ENCODE measurements at places on chromosomes 1 and 21.

DNA sequence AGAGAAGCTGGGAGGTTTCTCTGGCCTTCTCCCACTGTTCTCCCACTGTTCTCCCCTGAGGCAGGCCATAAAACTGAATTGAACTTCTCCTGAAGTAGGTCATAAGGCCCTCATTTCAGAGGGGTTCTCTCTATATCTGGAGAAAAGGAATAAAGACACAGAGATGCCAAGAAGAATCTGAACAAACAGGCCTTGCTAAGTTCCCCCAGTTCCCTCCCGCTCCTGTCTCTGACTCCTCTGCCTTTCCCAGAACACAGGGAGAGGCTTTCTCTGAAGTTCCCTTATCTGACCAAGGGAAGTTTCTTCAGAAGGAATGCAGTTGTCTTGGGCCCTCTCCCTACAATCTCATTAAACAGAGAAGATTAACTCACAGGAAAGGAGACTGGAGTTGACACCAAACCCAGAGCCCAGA is 83.4 kb downstream of the SLC16A1 start:
- no peak for DNase-seq

DNA sequence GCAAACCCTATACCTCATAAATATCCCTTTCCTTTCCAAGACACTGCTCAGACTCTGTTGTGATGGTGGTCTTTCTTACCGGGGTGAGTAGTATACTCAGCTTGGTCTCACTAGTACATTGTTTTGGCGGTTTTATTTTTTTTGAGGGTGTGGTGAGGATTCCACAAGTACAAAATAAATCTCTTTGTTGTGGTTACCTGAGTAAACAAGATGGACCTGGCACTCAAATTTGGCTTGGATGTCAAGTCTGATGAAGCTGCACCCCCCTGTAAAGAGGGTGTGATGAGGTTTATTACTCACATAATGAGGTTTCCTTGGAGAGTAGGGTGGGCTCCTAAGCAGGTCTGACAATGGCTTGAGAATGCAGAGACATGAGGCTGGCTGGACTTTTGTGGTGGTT is 68.2 kb upstream of the KCNJ6 start:
- DNase-seq, result no peak

DNA sequence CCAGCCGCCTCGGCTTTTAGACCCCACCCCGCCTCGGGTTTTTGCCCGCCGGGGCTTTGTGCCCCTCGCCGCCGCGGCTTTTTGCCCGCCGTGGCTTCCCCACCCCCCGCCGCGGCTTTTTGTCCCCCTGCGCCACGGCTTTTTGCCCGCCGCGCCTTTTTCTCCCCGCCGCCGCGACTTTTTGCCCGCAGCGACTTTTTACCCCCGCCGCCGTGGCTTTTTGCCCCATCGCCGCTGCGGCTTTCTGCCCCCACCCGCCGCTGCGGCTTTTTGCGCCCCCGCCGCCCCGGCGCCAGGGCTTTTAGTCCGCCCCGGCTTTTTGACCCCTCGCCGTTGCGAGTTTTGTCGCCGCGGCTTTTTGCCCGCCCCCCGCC is 474.4 kb downstream of the FAM72C start:
- DNase-seq, result no peak

- no peak for DNase-seq
Observed at GRCh38 chr1:154483941-154484803, 17.8 kb upstream of the TDRD10 start.

GRCh38 chr1:153587314-153587713 is 21.7 kb upstream of the S100A2 start:
- DNase-seq, result no peak

GRCh38 chr1:22841860-22842281 is 130.8 kb downstream of the LACTBL1 start:
- DNase-seq, result no peak

GRCh38 chr1:118711356-118711755 is 276.8 kb downstream of the TBX15 start:
- no peak for DNase-seq

- DNase-seq, result no peak
Observed at GRCh38 chr1:201925301-201925567, 21.1 kb downstream of the LMOD1 start.

GRCh38 chr1:31576201-31576669 is at the start of gene TINAGL1:
Gene TINAGL1 (plus strand): TSS chr1:31576515. CDS start chr1:31577149, 634 bp downstream.
- DNase-seq, result no peak

DNA sequence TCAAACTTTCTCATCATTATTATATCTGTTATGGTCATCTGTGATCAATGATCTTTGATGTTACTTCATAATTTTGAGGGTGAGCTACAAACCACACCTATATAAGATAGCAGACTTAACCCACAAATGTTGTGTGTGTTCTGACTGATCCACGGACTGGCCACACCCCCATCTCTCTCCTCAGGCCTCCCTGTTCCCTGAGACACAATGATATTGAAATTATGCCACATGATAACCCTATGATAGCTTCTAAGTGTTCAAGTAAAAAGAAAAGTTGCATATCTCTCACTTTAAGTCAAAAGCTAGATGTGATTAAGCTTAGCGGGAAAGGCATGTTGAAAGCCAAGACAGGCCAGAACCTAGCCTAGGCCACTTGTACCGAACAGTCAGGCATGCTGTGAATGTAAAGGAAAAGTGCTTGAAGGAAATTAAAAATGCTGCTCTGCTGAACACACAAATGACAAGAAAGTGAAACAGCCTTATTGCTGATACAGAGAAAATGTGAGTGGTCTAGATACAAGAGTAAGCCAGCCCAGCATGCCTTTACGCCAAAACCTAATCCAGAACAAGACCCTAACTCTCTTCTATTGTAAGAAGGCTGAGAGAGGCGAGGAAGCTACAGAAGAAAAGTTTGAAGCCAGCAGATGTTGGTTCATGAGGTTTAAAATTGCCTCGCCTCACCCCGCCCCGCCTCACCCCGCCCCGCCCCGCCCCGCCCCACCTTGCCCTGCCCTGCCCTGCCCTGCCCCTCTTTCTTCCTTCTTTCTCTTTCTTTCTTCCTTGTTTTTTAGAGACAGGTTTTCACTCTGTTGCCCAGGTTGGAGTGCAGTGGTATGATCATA is 16.5 kb downstream of the CTSS start:
- no peak for DNase-seq

DNA sequence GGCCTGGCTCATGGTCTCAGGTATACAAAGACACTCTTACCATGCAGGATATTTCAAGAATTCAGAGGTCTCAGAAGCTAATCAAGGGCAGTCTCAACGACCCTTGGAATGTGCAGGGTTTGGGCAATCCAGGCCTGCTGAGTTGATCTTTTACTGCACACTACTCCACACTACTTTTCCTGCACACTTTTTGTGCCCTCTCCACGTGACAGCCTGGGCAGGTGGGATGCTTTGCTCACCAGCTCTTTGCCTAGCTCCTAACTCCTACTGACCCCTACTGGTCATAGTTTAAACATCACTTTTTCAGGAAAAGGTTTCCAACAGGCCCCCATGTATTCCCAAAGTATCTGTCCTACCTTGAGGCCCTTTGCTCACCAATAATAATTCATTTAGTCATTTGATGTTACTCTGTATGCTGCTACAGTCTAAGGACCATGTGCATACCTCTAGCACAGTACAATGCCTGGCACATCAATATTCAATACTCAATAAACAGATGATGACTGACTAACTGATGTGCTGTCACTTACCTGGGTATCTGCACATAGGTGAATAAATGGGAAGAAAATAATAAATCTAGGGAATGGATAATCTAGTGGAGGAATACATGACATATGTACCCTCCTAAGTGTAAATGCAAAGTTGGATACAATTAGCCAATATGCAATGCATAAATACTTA is 9.6 kb downstream of the DUSP23 start:
- no peak for DNase-seq

DNA sequence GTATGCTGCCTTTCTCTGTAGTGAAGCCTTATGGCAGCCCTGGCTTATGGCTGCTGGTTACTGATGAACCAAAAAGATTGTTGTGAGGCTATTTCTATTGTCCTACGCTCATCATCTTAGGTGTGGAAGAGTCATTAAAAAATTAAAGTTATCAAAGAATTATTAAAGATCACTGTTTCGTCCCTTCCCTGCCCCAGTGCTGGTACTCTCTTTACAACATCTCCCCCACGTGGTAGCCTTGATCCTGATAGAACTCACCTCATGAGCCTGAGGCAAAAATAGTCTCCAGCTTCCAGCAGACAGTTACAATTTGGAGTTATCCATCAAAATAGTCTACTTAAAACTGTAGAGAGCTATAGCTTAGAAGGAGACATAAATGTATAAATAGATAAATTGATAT is 201.5 kb downstream of the S1PR1 start:
- no peak for DNase-seq

DNA sequence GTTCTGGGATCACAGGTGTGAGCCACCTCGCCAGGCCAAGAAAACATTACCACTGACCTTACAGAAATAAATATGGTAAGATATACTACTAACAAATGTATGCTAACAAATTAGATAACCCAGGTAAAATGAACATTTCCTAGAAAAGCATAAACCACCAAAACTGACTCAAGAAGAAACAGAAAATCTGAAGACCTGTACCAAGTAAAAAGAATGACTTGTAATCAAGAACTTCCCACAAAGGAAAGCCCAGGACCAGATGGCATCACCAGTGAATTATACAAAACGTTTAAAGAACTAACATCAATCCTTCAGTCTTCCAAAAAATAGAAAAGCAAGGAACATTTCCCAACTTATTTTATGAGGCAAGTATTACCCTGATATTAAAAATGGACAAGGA is 29.3 kb downstream of the USP24 start:
- DNase-seq, result no peak

GRCh38 chr1:85450832-85451231 is 14.1 kb downstream of the DDAH1 start:
- no peak for DNase-seq

- DNase-seq, result no peak
Observed at GRCh38 chr1:56396581-56396980, 182.8 kb downstream of the PLPP3 start.

DNA sequence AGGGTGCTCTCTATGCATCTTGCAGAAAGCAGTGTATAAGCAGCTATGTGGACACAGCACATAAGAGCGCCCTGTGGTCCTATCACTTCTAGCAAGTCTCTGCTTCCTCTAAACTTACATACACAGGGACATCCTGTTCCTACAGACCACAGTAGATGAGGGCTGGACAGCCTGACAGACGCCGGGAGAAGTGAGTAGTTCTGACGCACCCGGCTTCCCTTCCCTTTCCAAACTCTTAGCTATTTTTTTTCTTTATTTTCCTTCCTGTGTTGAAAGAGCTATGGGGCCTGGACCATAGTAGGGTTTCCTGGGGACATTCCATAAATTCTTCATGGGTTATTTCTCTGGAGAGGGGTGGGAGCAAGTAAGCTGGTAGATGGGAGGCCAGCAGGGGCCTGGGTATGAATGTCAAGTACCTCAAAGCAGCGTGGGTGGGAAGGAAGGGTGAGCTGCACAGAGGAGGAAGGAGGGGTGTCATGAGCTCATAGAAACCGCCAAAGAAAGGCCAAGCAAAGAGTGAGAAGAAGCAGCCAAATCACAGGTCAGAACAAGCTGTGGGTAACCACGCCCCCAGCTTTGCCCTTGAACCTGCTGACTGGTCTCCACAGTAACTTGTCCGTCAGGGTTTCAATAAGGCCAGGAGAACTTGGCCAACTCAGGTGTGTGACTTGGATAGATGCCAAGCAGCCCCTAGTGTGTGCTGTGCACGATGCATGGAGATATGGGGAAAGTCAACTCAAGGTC is 36.6 kb downstream of the PLXNA2 start:
- DNase-seq, result peak; percentile 58

GRCh38 chr1:91712393-91712792 is 173.6 kb downstream of the TGFBR3 start:
- no peak for DNase-seq

DNA sequence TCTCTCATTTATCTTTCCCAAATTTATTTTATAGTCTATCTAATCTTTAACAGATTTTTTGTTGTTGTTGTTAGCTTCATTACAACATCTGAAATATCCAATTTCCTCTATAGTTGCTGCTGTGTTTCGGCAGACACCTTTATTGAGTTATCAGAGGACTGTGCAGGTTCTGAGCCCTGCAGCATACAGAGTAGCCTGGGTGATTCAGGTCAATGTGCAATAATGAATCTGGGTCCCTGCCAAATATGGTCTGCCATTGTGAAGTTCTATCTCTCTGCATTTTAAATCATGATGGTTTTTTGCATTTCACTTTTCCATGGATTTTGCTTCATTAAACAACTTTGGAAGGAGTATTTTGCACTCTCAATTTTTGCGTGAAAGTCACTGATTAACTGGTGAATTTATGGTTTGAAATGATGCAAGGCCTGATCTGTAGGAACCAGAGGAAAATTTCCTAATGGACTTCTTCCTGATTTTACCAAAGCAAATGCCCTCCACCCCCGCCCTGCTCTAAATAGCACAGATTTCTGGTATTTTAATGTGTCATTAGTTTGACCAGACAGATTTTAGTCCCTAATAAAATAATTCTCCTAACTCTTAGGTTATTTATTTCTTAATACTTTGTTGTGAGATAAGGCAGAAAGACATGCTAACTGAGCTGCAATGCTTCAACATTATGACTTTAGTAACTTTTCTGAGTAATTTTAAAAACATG is 402.3 kb downstream of the PTBP2 start:
- DNase-seq, result no peak

GRCh38 chr1:165494949-165495857 is 48.6 kb upstream of the LRRC52 start:
- no peak for DNase-seq

DNA sequence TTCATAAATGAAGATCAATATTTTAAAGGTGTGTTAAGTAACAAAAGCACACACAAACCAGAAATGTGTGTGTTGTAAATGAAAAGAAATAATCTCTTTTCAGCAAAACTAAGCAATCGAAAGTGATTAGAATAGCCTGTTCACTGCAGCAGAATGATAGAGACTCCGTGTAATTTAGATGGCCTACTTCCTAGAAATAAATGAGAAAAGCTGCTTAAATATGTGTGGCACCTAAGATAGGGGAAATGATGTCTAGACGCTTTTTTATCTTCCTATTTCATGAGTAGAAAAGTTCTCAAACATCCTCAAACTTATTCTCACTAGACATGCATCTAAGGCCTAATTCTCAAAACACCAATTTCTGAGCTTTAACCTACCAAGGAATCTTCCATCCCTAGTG is 124.7 kb upstream of the BRINP3 start:
- no peak for DNase-seq

- DNase-seq, result no peak
Observed at GRCh38 chr1:160519642-160520435, 3.2 kb downstream of the SLAMF6 start.

DNA sequence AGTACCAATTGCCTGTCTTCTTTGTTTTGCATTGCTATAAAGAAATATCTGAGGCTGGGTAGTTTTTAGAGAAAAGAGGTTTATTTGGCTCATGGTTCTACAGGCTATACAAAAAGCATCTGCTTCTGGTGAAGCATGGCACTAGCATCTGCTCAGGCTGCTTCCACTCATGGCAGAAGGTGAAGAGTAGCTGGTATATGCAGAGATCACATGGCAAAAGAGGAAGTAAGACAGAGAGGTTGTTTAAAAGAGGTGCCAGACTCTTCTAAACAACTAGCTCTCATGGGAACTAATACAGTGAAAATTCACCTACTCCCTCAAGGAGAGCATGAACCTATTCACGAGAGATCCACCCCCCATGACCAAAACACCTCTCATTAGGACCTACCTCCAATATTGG is 56.7 kb upstream of the GUCA2B start:
- no peak for DNase-seq

- DNase-seq, result no peak
Observed at GRCh38 chr1:172135076-172135672, 285.3 kb upstream of the C1orf105 start.
